Activated naive CD4-positive, alpha-beta T cell treated with Interleukin-2 at 50 U/mL for 16 hours (primary cell): ENCODE measurements at places on chromosomes 13 and 19.

DNA sequence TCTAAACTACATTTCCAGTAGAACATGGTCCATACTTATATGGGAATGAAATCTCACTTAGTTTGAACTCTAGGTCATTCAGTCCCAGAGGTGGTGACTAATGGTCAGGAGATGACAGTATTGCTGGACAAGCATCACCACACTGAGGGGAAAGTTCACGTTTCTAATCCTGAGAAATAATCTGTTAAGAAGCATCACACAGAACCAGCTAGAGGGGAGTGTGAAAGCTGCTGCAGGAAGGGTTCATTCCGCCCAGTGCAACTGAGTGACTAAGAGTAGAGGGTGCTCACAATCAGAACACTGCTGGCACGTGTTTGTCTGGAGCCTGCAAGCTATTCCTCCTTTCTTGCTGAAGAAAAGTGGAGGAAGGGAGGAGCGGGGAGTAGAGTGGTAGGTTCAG lies 2.7 kb downstream of the COL4A1 start:
- DNase-seq, result no peak

DNA sequence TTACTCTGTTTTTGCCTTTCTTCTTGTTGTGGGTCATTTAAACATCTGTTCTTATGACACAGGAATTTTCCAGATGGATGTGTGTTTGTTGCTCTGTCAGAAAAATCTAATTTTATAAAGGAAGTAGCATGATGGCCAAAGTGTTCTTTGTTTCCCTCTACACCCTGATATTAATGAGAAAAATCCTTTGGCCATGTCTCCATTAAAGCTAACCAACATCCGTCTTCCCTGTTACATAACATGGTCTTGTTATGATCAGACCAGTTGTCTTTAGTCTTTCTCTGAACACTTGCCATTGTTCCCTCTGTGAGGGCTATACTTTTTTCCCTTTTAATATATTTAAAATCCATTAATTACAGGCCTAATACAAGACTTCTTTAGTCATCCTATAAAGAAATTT lies 142.2 kb upstream of the SPRY2 start:
- no peak for DNase-seq

DNA sequence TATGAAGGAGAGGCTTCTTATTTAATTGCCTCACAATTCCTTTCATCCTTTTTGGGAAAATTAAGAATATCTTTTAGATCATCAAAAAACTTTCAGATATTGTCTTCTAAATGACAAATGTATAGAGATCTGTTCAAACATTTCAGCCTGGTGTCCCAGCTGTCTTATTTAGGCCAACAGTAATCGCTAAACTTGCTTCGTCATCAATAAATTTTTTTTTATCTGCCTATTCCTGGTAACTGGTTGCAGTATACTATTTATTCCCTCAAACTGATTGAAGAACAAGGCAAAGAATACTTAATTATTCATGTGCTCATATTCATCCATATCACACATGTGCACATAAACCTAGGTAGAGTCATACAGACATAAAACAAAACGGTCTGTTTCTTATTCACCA lies 5.3 kb upstream of the MYO16 start:
- no peak for DNase-seq

GRCh38 chr19:45613926-45614725 lies 12.1 kb upstream of the GPR4 start:
- peak; percentile 53 for DNase-seq

DNA sequence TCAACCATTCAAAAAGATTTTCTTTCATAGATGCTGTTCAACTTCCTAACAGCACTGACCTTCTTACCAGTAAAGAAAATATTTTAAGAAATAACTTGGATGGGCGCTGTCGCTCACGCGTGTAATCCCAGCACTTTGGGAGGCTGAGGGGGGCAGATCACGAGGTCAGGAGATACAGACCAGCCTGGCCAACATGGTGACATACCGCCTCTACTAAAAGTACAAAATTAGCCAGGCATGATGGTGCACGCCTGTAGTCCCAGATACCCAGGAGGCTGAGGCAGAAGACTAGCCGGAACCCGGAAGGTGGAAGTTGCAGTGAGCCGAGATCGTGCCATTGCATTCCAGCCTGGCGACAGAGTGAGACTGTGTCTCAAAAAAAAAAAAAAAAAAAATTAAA lies 865.7 kb upstream of the SLC10A2 start:
- DNase-seq, result no peak

DNA sequence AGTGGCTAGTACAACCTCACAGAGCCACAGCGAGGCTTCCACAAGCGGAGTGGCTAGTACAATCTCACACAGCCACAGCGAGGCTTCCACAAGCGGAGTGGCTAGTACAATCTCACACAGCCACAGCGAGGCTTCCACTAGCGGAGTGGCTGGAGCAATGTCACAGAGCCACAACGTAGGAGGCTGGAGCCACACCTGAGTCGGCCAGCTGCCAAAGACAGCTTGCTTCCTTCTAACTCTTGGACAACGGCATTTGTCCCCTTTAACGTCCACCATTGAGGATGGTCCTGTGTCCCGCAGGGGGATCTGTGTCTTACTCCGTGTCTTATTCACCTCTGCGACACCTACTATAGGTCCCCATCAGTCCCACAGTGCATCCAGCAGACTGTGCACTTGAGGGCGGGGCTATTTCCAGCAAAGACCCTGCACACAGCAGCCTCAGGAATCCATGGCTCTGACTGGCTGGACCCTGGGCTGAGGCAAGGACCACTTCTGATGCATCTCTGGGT lies 3.7 kb downstream of the ZNF787 start:
- DNase-seq, result no peak

- no peak for DNase-seq
Measured at GRCh38 chr19:38780443-38780842, 7.1 kb upstream of the LGALS7 start.

DNA sequence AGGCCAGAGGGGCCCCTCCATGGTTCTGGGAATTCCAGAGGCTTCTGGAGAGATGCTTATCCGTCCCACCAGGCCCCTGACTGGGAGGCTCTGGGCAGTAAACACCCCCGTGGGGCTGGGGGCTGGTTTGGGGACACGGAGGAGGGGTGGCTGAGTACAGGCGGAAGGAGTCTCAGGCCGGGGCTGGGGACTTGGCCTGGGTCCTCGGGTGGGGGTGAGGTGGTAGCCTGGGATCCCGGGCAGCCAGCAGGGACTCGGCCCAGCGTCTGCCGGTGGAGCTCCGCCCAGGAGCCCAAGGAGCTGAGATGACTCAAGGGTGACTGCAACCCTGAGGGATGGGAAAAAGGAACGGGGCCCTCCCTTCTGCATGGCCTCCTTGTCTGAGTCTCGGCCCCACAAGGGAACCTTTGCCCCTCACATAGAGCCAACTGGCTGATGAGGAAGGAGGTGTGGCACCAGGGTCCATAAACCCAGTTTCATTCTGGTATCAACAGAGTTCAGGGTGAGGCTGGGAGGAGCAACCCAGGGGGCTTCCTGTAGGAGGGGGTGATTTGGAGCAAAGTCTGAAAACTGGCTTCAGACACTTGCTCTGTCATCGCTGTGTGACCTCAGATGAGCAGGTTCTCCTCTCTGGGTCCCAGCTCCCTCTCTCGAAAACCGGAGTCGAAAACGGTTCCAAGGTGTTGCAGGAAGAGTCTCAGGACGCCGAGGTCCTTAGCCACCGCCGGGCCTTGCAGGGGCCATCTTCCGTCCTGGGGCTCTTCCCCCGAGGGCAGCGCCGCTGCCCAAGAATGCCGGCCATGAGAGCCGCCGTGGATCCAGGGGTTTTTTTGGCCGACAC lies 809 bp downstream of the MISP start:
- no peak for DNase-seq

DNA sequence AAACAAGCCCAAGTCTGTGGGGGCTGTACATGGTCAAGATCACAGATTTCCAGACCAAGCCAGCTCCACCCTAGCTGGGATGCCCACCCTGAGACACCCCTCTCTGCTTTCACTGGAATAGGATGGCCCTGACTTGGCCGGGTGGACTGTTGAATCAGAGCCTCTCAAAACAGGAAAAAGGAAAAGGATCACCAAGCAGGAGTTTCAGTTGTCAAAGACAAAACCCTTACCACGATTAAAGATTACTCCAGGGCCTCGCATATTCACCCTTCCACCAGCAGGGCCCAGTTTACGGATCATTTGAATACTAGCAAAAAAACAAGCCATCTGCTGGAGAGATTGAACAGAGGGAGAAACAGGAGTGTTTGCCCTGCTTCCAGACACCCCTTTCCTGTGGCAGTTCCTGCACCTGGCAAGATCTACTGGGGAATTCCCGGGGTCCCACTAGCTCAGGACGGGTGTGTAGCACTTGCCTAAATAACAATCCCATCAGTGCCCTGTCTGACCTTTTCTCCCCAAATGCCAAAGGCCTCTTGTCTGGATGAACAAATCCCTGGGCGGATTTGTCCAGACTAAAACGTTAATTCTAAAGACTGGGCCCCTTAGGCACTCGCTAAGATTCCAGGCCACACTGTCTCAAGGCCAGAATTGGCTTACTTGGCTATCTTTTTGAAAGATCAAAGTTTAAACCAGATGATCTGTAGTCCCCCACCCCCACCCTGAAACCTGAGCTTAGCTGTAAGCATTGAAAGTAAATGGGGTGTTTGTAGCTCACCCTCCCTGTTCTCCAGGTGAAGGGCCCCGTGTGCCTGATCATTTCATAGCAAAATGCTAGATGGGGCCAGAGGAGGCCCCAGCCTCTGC lies 38.4 kb downstream of the ACTN4 start:
- no peak for DNase-seq

GRCh38 chr13:107842562-107843180 lies 372.7 kb downstream of the LIG4 start:
- DNase-seq, result no peak

- DNase-seq, result no peak
Measured at GRCh38 chr13:33375421-33375820, 89.9 kb upstream of the STARD13 start.

DNA sequence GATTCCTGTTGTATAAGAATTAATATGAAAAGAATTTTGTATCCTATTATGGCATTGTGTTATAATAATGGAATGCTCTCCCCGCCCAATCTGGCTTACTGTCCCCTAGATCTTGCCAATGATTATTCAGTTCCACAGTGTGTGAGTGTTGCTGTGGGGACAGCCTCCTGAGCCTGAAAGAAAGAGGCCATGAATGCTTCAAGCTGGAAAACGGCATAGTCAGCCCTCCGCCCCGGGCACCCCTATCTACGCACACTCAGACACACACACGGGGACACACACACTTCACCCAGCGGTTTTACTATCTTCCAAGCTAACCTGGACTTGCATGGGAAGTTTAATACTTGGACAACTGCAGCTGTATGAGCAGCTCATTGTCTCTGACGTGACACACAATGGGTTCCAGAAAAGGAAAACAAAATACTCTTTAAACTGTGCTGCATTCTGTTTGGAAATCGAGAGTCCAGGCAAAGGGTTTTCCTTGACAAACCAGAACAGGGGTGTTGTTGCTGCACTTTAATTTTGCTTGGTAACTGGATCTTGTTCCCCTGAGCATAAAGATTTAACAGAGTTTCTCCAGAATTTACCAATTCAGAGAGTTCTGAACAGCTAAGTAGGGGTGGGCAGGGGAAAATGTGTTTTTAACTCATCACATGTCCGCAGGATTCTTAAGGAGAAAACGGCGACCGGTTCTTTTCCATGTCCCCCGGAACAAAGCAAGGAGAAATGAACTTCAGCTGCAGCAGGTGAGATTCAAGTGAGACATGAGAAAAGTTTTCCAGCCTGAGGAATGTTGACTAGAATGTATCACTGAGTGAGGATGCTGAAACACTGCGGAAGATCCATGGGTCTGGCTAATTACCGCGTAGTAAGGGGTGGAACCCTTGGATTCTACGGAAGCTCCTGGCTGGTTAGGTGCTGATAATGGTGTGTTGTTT lies 472.9 kb downstream of the FOXO1 start:
- no peak for DNase-seq

GRCh38 chr13:45786293-45786920 lies 65.1 kb downstream of the SIAH3 start:
- no peak for DNase-seq

- DNase-seq, result no peak
Measured at GRCh38 chr13:72170571-72170970, 303.6 kb upstream of the DACH1 start.

DNA sequence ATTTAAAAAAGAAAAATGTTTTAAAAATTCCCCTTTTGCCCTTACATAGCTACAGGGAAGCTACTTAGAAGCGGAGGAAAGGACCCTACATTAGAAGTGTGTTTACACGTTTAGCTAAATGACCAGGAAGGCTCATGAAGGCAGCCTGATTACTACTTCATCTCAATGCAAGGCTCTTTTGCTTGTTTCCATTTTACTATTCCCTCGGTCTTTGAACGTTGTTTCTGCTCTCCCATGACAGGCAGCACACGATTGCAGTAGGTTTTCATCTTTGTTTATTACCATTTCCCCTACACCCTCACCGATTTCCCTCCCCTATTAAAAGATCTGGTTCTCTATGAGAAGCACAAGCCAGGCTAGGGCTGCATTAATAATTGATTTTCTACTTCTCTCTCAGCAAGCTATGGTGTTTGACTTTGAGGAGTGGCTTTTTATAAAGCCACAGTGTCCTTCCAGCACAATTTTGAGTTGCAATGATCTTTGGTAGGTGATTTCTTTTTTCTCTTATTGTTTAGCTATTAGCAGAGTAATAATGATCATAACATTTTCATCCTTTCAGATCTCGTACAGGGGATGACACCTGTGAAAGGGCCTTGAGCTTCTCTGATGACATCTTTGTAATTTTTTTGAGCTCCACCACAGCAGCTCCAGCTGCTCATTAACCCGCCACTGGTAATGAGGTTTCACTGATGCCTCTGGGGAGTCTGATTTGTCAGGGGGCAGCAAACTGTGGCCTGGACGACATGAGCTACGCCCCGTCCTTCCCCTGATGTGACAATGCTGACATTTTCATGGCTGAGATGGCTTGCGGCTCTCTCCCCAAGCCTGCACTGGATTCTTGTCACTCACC lies 670.3 kb downstream of the UQCRFS1 start:
- DNase-seq, result no peak

GRCh38 chr19:54230031-54230430 lies 7.2 kb upstream of the LILRB3 start:
- DNase-seq, result no peak

DNA sequence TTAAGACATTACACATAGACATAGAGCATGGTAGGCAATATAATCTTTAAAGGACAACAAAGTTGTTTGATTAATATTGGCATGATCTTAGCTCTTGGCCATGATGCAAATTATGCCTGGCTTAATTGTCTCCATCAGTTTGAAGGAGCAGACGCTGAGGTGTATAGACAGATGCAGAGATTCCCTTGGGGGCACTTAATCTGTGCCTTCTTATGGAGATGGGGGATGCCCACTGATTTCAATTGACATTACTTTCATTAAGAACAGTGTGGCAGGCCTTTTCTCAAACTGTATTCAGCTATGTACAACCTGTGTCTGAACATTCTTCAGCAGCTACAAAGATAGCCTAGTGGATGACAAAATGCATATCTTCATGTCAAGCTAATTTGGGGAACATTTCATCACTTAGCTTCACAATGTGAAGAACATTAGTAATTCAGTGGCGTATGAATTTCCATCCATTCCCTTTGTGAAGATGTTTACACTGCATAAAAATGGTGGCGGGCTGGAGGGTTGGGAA lies 85.3 kb upstream of the MYCBP2 start:
- DNase-seq, result no peak

DNA sequence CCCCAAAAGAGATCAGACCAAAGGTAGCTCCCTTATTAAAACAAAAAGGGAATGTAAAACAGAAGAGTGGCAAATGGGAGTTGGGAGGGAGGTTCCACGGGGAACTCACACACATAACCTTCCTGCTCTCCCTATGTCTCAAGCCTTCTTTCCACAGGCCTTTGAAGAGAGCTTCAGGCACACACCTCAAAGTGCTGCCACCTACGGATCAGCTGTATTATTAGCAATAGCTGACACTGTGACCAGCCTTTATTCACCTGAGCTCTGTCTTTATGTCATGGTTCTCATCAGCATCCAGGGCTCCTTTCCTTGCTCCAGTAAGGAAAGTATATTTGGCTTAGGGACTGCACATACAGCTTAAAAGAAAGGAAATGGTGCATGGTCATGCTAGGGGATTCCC lies 11.3 kb downstream of the ZNF571 start:
- no peak for DNase-seq
